ENCODE measurements at places on chromosomes 4 and X.

DNA sequence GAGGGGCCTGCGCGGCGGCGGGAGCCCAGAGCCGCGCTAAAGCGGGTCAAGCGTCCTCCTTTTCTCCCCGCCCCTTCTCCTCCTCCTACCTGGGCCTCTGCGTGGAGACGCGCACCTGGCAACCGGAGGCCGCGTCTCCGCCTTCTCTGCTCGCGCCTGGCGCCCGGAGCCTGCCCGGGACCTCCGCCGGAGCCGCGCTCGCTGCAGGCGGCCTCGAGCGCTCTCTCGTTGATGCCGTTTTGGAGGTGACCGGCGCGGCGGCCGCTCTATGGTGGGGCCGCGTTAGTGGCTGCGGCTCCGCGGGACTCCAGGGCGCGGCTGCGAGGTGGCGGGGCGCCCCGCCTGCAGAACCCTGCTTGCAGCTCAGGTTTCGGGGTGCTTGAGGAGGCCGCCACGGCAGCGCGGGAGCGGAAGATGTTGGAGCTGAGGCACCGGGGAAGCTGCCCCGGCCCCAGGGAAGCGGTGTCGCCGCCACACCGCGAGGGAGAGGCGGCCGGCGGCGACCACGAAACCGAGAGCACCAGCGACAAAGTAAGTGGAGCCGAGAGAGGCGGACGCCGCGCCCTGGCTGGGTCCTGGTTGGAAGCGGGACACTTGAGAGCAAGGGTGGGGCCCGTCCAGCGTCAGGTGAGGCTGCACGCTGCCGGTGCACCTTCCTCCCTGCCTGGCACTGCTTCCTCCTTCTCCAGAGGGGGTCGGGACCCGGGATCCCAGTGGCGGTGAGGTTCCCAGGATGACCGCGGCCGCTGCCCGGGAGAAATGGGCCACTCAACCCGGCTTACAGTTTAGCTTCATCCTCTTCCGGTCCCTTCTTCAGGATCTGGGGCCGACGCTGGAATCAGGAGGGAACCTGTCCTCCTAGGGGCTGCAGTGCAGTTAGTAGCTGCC, at the start of gene CDS1:
Gene CDS1 (plus strand): TSS at position 140 of the 888 bp plus-strand sequence. CDS start 275 bp downstream, at position 415.
- peak; percentile 85 for DNase-seq

DNA sequence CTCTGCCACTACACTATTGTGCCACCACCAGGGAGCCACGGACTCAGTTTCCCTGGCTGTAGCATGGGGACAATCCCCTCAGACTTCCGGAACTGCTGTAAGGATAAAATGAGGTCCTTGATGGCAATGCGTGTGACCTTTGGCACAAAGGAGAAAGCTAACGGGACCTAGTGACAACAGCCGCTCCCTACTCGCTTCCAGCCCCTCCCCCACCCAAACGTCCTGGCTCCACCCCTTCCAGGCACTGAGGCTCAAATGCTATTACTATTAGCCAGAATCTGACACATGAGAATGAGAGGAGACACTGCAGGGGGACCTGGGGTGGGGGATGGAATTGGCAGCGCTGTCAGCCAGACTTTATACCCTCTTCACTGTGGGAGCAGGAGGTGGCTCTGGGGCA, 5.4 kb upstream of the DUSP9 start:
- DNase-seq = peak; percentile 56

DNA sequence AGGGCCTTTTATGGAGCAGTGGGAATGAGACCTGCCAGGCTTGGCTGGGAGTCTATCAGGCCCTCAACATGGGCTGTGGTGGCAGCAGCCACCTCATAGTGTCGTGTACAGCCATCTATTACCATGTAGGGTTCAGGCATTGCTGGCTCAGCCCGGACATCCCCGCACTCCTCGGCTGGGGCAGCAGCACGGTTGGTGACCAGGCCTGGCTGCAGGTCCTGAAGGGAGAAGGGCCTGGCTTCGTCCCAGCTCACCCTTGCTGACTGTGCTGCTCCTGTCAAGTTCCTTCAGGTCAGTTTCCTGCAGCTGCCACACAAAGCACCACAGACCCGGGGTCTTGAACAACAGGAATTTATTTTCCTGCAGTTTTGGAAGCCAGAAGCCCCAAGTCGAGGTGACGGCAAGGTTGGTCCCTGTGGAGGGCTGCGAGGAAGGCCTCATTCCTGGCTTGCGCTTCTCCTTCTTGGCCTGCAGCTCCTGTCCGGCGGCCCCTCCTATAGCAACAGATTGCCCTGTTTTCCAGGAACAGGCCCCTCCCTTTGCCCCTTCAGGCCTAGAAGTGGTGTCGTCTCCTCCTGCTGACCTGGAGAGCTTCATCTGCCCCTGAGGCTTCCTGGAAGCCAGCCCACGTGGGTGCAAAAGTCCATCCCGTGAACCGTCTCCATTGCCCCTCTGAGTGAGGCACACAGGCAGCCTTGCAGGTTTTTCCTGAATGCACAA, 25.2 kb upstream of the SORCS2 start:
- DNase-seq = peak; percentile 48

DNA sequence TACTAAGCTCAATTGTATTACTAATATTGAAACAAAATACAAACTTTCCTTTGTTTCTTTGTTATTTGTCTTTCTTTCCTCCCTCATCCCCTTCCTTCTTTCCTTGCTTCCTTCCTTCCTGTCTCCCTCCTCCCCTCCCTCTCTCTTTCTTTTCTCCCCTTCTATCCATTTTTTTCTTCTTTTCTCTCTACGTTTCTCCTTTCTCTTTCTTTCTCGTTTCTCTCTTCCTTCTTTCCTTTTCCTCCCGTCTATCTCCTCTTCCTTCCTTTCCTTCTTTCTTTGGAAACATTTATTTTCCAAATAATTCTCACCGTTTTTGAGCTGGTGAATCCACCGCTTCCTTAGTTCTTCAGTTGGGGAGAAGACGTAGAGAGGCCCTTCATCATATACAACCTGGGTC, 16.3 kb downstream of the BTK start:
- no peak for DNase-seq
